ENCODE measurements at places on chromosomes 5 and 9. TPM values are rescaled to one million over a fixed set of nuclear protein-coding genes. Genes with fewer than 3 reads are reported as not detected.

- DNase-seq: peak; percentile 78
Observed at GRCh38 chr9:127578952-127579853, 32.9 kb upstream of the STXBP1 start.

GRCh38 chr9:88342246-88342645, 46.0 kb upstream of the SPIN1 start:
- DNase-seq: no peak

DNA sequence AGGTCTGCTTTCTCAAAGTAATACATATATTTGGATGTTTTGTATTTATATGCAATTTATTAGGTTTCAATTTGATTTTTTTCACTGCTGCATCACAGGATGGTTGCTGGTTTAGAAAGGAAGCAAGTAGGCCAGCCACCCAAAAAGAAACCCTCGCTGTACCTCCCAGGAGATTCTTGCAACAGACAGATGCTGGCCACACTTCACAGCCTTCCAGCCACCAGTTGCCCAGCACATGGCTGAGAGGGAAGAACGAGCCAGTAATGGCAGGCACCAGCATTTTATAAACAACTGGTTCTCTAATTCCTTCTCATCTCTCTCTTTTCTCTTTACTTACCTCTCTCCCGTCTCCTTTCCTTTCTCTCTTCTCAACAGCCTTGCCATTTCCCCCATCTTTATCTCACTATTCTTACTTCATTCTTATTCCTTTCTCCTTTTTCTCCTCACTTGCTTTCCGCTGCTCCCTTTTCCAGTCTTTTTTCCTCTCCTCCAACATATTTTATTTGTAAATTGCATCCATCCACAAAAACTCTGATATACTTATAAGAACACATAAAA, 38.9 kb downstream of the EFNA5 start:
- no peak for DNase-seq

PAEP gene
- total RNA-seq: not detected

PLAC8L1 gene
- total RNA-seq: 0.47 TPM

DNA sequence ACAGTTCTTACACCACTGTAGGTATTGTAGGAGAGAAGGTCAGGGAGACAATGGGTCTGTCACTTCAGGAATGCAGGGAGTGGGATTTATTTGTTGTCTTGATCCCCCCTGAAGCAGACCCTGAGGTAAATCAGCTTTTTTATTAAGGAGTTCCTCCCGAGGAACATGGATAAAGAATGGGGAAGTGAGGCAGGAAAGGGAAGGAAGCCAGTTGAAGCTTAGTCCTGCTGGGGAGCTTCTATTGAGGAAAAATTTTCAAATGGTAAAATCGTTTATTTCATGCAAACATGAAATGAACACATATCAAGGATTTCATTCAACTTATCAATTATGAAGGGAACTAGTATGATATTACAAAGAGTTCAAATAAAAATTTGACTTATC, 318.6 kb upstream of the PIK3R1 start:
- no peak for DNase-seq

DNA sequence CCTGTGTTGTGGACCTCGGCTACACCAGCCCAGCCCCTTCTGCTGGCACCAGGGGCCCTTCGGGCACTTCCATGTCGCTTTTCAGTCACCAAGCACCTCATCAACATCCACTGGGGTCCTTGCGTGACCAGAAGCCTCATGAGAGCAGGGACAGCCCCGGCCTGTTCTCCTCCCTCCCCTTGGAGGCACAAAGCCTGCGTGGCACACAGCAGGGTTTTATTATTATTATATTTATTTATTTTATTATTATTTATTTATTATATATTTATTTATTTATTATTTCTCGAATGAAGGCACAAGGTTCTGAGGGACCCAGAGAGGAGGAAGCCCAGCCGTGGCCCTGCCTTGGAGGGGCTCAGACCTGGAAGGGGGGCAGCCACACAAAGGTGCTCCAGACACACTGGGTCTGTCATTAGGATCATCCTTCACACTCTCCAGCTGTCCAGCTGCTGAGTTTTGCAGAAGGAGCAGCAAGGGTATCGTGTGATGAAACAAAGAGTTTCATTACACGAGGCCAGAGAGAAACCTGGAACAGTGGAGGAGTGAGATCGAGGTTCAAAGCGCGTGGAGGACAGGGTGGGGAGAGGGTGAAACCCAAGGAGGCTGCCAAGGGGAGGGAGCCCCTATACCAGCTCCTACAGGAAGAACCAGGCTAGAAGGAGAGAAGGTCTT, 5.2 kb downstream of the VAV2 start:
- DNase-seq: no peak

- no peak for DNase-seq
Observed at GRCh38 chr9:34592895-34593601, 3.5 kb upstream of the CNTFR start.

PCDH12 gene
- total RNA-seq: 0.82 TPM

- no peak for DNase-seq
Observed at GRCh38 chr5:136453986-136454758, 88.8 kb upstream of the TRPC7 start.

DNA sequence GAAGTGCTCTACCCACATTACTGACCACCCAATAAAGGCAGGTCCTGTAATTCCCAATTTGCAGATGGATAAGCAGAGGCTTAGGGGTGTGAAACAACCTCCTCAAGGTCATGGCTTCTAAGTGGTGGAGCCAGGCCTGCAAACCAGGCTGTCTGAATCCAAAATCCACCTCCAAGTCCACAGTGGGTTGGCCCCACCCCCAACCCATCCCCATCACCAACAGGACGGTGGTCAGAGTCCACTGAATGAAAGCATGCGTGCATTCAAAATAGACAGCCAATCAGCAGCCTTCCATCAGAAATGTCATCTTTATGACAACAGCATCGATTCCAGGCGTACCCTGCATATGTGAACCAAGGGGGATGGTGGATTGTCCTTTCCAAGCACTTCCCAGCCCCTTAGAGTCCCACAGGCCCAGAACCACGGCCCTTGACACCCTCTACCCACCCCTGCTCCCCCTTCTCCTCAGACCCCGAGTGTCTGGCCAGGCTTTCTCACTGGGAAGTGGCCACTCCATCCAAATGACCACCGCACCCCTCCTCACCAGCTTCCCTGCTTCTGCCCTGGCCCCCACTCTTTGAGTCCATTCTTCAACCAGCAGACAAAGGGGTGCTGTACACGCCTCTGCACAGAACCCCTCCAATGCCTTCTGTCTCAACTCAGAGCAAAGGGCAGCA, 133.1 kb downstream of the KCNIP1 start:
- no peak for DNase-seq

GRCh38 chr9:124493794-124494479, 13.3 kb downstream of the NR5A1 start:
- DNase-seq: no peak

DNA sequence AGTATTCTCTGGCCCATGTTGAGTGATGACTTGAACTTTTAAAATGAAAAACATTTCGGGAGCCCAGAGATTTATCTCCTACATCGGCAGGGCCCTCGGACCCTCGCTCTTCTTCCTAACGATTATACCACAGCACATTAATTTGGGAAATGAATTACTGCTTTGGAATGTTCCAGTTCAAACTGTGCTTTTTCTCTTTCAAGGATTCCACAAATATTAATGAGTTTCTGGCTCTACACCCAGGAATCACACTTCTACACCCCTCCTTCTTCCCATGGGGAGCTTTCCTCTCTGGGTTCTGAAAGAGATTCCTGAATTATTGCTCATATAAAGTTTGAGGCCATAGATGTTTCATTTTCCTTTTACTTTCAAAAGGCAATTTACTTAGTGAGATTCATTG, 41.2 kb downstream of the NSG2 start:
- DNase-seq: no peak

- DNase-seq: no peak
Observed at GRCh38 chr9:99129091-99129490, 24.2 kb downstream of the TGFBR1 start.

- DNase-seq: no peak
Observed at GRCh38 chr9:125949703-125950460, 202.7 kb downstream of the PBX3 start.

MARCHF11 gene
- not detected for total RNA-seq

GRCh38 chr5:86861512-86861911, 243.8 kb downstream of the COX7C start:
- DNase-seq: no peak

DNA sequence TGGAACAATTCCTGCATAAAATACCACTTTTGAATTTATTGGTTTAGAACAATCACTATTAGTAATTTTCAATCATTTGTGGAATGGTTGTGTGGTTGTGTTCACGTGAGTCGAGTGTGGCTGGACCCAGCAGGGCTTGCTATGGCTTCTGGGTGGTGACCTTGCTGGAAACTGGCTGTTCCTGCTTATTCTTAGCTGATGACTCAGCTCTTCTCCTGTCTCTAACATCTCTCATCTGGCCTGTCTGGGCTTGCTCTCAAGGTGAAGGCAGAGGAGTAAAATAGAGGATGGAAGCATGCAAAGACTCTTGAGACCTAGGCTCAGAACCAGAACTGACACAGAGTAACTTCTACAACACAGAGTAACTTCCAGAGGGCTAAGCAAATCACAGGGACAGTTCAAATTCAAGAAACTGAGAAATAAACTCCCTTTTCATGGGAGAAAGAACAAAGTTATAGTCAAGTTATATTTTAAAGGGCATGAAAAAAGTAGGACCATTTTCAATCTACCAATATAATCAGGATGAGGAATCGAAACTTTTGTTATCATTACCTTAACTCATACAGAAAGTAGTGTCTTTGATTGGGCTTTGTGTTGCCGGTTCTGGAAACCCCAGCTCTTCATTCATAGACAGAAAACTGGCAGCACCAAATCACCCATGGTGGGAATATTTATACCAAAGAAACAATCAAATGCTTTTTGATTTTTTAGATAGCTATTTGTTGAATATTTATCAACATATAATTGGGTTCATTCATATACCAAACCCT, 665.1 kb downstream of the CDH18 start:
- no peak for DNase-seq

- no peak for DNase-seq
Observed at GRCh38 chr5:61916621-61917620, 389.1 kb upstream of the KIF2A start.

WNT8A gene
- total RNA-seq: not detected

GRCh38 chr5:112356178-112356956, 62.7 kb downstream of the EPB41L4A start:
- no peak for DNase-seq

PCDH1 gene
- total RNA-seq: not detected

ARSB gene
- 10.4 TPM for total RNA-seq

N4BP3 gene
- 1.5 TPM for total RNA-seq

SCGB3A2 gene
- total RNA-seq: not detected

GRCh38 chr9:93941493-93941892, 13.7 kb downstream of the BARX1 start:
- no peak for DNase-seq

SMIM27 gene
- total RNA-seq: 20.0 TPM

C5orf52 gene
- not detected for total RNA-seq

DNA sequence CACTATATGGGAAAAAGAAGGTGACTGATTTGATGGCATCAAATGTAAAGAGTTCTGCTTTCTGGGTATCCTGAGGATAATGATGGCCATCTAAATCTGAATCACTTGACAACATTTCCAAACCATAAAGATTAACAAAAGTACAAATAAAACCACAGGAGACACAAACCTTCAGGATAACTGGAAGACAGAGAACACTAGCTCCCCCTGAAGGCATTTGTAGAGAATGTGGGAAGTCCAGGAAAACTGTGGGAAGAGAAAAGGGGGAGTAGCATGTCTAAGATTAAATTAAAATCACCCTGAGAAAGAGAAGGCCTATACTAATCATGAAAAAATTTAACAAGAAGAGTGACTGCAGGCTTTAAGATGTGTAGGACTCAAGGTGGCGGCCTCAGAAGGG, 116.2 kb downstream of the PRELID2 start:
- no peak for DNase-seq

- DNase-seq: no peak
Observed at GRCh38 chr5:74169701-74170100, 470.8 kb downstream of the ENC1 start.

MCIDAS gene
- not detected for total RNA-seq

TNFSF8 gene
- 88.8 TPM for total RNA-seq

DNA sequence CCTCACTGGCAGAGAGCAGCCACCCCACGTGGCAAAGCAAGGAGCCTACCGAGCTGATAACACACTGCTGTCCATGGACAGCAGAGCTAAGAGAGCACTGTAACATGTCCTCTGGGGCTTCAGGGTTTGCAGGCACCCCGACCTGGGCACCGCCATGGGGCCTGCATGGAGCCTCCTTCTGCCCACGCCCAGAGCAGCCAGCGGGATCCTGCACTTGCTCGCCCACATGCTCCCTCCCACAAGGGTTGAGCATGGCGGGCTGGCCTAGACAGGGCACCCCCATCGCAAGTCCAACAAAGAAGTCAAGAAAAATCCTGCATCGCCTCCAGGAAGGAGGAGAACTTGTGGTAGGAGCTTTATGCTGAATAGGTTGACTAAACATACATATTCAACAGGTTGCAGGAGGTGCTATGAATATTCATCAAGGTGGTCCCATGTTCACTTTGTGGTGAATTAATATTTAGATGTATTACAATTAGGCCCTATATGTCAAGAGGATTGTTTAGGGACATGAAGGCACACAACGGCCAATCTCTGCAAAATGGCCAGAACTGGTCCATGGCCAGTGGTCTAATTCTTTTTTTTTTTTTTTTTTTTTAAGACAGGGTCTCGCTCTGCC, 3.8 kb upstream of the MIGA2 start:
- DNase-seq: no peak

TMEM245 gene
- 34.7 TPM for total RNA-seq

GRCh38 chr9:94692601-94693000, 33.9 kb upstream of the AOPEP start:
- no peak for DNase-seq

DNA sequence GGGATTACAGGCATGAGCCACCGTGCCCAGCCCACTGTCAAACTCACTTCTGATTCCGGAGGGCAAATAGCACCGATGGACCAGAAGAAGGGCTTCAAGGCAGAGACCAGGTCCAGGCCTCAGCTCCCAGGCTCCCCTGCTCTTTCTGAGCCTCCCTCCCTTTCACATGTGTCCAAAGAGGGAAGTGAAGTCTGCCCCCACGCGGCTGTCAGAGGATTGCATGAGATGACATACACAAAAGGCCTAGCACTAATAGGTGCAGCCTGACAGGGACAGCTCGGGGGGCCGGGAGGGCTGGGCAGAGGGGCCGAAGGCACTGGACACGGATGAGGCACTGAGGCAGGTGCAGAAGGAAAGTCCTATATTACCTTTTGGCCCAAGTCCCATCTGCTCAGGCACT, 16.1 kb downstream of the FBP1 start:
- no peak for DNase-seq

DNA sequence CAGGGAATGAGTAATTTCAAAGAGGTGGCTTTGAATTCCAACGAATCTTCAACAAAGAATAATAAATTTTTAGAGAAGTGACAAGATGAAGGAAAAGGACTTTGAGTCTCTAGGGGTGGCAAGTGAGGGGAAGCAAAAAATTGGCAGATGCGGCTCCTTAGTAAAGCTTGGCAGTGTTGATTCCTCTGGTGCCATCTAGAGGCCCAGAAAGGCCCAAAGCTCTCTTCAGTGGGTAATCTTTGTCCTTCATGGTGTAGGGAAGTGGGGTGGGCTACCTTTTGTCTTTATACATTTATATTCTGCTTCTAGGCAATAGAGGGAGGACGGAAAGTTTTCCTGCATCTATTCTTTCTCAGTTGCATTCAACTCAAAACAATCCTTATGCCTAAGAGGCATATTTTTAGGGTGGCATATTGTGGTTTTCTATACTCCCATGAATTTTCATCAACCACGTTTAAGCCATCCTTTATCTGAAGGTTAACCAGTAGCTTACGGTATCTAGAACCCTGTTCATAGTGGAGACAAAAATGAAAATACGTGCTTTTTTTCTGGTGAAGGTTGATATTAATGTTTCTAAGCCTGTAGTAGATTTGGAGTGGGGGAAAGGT, 17.5 kb upstream of the ROPN1L start:
- DNase-seq: peak; percentile 26

All from activated CD4-positive, alpha-beta T cell treated with anti-CD3 and anti-CD28 coated beads, Interleukin-2, amount 10 ng/mL, durations not matched to agents 7 days and 5 days (primary cell).